ENCODE measurements at places on chromosomes 4 and X.

GRCh38 chrX:41024755-41025154, 60.5 kb upstream of the USP9X start:
- DNase-seq, result no peak

DNA sequence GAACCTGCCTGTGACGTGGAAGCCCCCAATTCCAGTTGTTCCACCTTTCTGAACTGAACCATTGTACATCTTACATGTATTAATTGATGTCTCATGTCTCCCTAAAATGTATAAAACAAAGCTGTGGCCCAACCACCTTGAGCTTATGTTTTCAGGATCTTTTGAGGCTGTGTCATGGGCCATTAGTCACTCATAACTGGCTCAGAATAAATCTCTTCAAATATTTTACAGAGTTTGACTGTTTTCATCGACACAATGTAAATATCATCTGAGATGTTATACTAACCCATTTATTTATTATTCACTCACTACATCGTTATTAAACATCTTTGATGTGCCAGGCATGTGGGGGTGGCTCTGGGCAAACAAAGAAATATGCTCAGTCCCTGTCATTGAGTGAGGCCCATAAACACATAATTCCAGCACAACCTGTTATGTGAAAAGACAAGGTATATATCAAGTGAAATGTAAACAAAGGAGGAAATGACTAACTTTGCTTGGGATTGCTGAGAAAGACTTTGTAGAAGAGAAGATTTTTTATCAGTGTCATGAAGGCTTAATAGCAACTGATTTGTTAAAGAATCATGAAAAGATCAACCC, 34.5 kb upstream of the PPM1K start:
- no peak for DNase-seq

DNA sequence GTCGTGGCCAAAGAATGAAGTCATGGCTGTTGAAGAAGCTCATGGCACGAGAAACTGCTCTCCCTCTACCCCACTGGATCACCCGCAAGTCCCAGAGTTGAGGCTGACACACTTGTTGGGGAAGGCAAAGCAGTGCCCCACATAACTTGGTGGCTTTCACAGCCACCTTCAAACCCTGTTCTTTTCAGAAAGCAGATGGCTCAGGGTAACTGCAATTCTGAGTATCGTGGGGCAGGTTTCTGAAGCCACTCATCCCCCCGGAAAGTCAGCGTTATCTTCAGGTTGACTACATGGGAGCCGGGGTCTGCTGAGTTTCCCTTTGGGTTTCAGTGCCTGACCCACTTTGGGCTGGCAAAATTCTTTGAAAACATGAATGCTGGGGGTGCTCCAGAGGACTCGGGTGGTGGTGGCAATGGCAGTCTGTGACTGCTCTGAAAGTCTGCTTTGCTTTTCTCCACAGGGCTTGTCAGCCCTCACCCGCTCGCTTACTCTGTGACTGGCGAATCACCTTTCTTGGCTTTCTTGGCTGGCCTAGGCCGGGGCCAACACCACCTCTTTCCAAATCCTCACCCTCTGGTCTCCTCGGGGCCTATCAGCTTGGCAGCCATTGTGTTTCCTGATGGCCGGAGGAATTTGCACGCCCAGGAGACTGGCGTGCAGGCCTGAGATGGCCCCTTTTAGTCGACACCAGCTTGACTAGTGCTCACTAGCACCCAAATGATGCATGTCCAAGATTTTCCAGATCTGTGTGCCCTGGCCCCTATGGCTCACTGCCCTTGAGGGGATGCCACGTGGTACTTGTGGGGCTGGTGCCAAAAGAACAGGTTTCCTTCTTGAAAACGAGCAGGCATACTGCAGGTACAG, 7.3 kb downstream of the PPP1R3F start:
- peak; percentile 22 for DNase-seq

DNA sequence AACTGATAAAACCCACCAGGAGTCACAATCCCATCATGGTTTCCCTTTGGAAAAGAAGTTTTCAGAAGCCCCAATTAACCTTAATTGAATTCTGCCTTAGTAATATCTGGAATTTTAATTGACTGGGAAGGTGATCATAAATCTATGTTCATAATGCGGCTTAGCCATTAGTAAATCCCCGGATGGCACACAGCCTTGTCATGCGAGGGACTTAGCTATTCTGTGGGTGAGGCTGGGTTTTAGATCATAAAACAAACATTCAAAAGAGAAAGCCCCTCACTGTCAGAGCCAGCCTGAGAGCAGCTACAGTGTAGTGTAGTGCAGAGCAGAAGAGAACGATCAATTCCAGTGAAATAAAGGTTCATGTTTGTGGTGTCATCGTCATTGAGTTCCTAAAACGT, 124.0 kb upstream of the NOCT start:
- no peak for DNase-seq

DNA sequence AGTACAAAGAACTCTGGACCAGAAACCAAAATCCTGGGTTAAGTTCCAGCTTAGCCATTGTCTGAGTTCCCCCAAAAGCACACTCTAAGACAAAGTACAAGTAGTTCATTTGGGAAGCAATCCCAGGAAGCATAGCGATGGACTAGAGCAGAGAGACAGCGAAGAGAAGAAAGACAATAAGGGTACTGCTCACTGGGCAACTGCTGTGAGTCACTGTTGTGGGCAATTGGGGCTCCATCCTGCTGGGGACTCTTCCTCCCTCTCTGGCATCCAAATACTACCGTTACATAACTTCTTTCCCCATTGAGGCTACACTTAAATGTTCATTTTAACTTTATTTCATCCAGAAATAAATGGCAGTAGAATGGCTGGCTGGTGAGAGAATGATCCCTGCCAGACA, 14.1 kb downstream of the SRPX start:
- DNase-seq, result no peak

DNA sequence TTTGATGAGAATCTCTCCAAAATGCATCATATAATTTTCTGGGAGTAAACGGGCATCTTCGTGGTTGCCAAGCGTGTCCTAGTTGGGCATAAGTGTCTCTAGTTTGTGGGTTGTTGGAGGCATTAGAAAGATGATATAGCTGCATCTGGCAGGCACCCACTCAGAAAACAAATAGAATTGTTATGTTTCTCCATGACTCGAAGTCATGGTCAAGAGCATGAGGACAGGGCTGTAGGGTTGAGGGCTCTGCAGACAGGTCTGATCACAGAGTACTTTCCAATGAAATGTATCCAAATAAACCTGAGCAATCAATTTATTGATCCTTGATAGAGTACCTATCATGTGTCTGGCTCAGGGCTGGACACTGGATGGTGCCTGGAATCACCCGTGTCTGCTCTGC, 82.7 kb downstream of the SORCS2 start:
- no peak for DNase-seq
